ENCODE measurements at places on chromosomes 16 and 17. TPM values are rescaled to one million over a fixed set of nuclear protein-coding genes. Genes with fewer than 3 reads are reported as not detected.
A peak's percentile ranks its signal among the peaks of the same experiment; 100 is the strongest.

The CACNG4 gene
- 5.9 TPM for total RNA-seq

The APOBR gene
- not detected for total RNA-seq

DNA sequence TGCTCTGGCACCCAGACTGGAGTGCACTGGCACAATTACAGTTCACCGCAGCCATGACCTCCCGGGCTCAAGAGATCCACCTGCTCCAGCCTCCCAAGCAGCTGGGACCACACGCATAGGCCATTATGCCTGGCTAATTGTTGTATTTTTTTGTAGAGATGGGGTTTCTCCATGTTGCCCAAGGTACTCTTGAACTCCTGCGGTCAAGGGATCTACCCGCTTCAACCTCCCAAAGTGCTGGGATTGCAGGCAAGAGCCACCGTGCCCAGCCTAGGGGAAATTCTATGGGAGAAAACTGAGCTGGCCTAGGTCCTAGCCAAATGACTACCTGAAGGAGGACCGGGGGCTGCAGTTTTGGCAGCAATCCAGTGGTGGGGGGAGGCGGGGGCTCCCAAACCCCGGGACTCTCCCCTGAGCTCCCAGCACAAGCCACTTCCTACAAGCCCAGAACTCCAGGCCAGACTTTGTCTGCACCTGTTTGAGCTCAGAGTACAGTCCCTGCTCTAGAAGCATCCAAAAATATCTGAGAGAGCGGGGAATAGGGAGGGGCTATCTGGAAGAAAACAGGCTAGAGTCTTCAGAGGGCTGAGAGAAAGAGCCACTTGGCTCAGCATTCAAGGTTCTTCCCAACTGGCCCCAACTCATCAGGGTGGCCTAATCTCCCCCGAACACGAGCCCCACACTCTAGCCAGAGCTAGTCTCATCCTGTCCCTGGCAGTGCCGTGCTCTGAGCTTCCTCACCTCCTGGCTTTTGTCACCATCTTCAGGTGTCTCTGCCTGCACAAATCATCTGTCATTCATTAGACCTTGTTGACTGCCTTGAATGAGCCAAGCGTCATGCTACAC lies 9.1 kb downstream of the SRL start:
- no peak for DNase-seq

The TP53TG3F gene
- not detected for total RNA-seq

- DNase-seq, result no peak
Observed at GRCh38 chr16:15950161-15950854, 892 bp downstream of the ABCC1 start.

- DNase-seq, result no peak
Observed at GRCh38 chr17:80445726-80446110, 30.7 kb downstream of the NPTX1 start.

GRCh38 chr17:55157165-55157564 lies 107.6 kb upstream of the HLF start:
- DNase-seq, result no peak

The MYH13 gene
- not detected for total RNA-seq

The PROCA1 gene
- total RNA-seq, result 21.2 TPM

DNA sequence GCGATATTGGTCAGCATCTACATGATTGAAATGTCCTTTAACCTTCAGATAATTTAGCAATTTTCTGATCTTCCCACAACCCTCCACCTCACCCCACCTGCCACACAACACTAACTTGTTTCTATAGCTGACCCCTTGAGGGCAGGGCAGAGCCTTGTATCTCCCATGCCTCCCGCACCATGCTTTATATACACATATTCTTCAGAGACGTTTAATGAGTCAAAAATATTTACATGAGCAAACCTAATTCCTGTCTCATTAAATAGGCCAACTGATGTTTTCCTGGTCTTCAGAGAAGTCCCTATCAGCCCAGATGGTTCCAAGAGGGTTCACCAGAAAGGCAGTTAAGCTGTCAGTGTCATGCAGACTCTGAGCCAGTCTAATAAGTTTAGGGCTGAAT lies 6.6 kb upstream of the DHRS7C start:
- DNase-seq, result no peak

DNA sequence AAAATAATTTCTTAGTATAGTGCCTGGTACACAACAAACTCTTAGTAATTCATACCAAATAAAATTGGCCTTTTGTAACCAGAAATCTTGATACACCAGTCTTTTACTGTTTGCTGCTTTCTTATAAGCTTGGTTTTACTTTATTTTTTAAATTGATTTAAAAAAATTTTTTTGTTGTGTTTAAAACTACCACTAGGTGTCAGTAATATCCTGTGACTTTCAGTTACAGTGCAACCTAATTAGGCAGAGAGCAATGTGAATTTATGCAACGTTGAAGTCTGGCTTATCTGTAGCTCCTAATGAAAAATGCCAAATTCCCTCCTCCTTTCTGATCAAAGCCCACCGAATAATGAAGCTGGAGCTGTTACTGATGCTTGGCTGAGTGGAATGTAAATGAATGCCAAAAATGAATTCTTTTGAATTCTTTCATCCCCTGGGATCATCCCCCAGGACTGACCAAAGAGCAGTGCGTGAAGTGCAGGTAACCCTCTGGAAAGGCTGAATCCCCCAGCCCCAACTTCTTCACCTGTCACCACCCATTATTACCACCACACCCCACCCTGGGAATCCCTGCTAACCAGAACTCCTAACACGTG lies 3.8 kb downstream of the ERCC4 start:
- no peak for DNase-seq

The TNP2 gene
- not detected for total RNA-seq

The CHRNE gene
- total RNA-seq, result 0.15 TPM

The KRT26 gene
- not detected for total RNA-seq

The NPW gene
- total RNA-seq, result 10.3 TPM

DNA sequence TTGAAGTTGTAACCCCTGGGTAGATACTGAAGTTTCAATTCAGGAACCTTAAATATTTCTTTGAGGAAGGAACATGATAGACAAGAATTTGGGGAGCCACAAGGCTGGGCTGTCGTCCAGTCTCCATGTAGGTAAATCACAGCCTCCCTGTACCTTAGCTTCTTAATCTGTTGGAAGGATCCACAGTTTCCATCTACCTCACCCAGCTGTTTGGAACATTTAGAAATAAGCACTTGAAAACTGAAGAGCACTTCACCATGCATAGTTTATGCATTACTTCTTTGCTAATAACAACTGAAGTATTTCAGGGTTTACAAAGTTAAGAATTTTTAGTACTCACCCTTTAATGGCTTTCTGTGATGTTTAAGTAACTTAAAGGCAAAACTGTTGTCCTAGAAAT lies 17.2 kb downstream of the TXNDC11 start:
- no peak for DNase-seq

GRCh38 chr17:8776248-8776647 lies 17.9 kb upstream of the SPDYE4 start:
- DNase-seq, result peak; percentile 13

The LITAFD gene
- not detected for total RNA-seq

- DNase-seq, result no peak
Observed at GRCh38 chr17:5364156-5364555, 55.3 kb downstream of the NUP88 start.

GRCh38 chr17:31835984-31836383 lies 23.1 kb downstream of the COPRS start:
- DNase-seq, result no peak

DNA sequence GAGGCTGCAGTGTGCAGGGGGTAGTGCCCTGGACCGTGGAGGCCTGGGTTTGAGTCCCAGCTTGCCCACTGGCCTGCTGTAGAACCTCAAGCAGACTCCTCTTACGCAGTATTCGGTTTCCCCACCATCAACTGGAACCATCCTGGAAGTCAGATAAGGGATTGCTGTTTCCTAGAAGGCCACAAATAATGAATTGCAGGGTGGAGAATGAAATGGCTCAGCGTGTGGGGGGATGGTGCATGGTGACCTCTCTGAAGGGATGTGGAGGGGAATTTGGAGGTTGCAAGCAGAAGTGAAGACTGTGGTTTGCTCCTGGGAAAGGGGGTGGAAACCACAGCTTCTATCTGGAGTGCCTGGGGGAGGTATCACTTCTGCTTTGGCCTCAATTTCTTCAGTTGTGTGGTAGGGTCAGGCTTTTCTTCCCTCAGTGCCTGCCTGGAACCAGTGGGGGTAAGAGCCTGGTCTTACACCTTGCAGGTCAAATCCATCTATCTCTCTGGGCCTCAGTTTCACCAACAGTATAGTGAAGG lies 1.7 kb downstream of the ADGRG5 start:
- peak; percentile 31 for DNase-seq

- no peak for DNase-seq
Observed at GRCh38 chr17:76147211-76148014, 6.4 kb upstream of the FOXJ1 start.

DNA sequence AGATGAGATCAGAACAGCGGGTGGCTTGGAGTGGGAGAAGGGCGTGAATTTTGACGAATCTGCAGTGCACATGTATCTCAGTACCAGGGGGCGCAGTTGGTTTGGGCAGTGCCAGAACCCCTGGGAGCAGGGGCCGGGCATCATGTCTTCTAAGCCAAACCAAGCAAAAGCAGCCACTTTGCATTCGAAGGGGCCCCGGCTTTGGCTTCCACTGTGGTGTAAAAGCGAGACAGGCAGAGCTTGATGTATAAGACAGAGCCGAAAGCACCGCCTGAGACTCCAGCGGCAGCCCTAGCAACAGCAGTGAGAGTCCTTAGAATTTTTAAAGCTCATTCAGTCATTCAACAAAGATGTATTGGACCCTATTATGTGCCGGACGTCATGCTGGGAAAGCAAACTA lies 3.8 kb upstream of the XYLT1 start:
- DNase-seq, result no peak

DNA sequence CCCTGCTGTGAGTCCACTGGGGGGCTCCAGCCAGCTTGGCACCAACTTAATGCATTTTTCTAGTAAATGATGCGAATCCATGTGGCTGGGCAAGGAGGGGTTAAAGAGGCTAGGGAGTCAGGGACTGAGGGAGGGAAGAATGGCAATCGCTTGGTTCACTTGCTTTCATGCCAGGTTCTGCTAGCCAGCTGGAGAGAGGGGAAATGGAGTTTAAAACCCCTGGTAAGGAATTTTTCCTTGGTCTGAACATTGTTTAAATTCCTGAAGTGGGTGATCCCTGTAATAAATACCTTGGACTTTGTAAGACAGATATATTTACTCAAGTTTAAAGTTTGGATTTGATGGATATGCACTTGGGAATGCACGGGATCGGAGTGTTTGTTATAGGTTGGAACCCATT lies 22.8 kb downstream of the ANKFN1 start:
- DNase-seq, result no peak

Data from H1 (cell line).